ENCODE measurements at places on chromosomes 11 and 22.

GRCh38 chr11:6307876-6308275, 12.4 kb downstream of the CAVIN3 start:
- DNase-seq: peak; percentile 34

DNA sequence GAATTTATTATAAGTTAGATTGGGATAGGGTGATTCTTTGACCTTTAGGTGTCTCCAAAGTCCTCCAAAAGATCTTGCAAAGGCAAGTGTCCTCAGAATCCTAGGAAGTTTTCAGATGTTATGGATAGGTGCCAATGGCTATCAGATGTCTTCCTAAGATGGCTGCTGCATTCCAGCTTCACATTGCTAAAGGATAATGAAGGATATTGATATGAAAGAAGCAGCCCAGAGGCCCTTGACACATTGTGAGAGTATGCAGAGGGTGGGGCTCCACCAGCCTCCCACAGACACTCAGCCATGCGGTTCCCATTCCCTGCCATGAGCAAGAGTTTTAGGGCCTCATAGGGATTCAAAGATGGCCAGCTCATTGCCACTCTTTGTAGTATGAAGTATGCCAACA, 22.3 kb upstream of the GLYATL2 start:
- no peak for DNase-seq

- DNase-seq: no peak
Observed at GRCh38 chr11:130813196-130813595, 103.1 kb downstream of the SNX19 start.

GRCh38 chr11:115112754-115113153, 391.5 kb downstream of the CADM1 start:
- no peak for DNase-seq

DNA sequence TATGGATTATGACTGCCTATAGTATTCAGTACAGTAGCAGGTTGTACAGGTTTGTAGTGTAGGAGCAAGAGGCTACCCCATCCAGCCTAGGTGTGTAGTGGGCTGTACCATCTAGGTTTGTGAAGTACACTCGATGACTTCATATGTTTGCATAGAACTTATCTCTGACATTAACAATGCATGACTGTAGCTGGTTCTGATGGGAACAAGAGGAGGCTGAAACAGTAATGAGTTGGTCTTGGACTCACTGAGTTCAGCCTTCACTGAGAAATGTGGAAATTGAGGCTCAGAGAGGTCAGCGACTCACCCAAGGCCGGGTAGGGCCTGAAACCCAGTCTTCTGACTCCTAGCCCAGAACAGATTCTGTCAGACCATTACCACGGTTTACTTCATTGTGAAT, 13.0 kb downstream of the MYO7A start:
- no peak for DNase-seq

- DNase-seq: no peak
Observed at GRCh38 chr22:46587061-46587460, 33.1 kb upstream of the GRAMD4 start.
